ENCODE measurements at places on chromosomes 4 and X.
A peak's percentile ranks its signal among the peaks of the same experiment; 100 is the strongest.

DNA sequence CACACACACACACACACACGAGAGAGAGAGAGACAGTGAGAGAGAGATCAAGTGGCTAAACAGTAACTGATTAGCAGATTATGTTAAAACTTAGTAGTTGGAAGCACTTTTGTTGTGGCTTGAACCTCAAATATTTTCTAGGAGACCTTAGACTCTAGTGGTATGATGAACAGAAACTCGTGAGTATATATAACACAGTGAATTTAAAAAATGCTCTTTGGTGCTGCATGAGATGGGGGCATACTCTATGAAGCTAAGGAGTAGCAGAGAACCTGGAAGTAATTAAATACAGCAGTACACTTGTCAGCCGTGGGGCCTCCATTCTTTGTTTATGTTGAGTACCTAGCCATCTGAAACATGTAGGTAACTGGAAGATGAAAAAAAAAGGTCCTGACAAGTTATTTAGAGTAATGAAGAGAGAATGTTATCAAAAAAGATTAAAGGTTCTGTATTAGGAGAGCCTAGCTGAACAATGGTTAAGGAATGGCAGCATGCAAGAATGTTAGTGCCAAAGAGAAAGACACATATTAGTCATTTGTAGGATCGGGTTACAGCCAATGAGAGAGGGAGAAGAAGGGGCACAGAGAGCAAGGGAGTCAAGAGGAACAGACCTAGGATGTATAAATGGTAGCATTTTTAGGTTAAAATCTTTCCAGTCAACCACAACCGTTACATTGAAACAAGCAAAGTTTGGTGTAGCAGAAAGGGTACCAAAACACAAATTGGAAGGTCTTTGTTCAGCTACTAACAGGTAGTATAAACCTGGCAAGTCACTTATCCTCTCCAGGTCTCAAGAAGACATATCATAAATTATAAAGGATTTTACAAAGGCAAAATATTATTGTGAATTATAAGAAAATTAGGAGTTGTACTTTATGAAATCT lies 316.7 kb upstream of the DIPK2B start:
- no peak for DNase-seq

GRCh38 chrX:20320461-20321159 lies 53.9 kb upstream of the RPS6KA3 start:
- no peak for DNase-seq

GRCh38 chr4:108560616-108561015 lies 59.8 kb upstream of the RPL34 start:
- DNase-seq, result peak; percentile 69

- DNase-seq, result no peak
Observed at GRCh38 chrX:129786210-129786651, 6.5 kb downstream of the SASH3 start.

DNA sequence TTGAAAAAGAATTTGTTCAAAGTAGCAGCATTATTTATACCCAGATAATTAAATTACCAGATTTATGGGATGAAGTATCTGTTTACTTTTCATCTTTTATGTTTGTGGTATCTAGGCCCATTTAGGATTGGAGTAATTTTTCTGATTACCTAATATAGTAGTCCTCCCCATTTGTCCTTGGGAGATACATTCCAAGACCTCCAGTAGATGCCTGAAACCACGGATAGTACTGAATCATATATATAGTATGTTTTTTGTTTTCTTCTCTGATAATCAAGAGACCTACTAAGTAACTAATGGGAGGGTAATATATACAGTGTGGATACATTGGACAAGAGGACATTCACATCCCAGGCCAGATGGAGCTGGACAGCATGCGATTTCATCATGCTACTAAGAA lies 30.7 kb upstream of the PTPN13 start:
- DNase-seq, result no peak

DNA sequence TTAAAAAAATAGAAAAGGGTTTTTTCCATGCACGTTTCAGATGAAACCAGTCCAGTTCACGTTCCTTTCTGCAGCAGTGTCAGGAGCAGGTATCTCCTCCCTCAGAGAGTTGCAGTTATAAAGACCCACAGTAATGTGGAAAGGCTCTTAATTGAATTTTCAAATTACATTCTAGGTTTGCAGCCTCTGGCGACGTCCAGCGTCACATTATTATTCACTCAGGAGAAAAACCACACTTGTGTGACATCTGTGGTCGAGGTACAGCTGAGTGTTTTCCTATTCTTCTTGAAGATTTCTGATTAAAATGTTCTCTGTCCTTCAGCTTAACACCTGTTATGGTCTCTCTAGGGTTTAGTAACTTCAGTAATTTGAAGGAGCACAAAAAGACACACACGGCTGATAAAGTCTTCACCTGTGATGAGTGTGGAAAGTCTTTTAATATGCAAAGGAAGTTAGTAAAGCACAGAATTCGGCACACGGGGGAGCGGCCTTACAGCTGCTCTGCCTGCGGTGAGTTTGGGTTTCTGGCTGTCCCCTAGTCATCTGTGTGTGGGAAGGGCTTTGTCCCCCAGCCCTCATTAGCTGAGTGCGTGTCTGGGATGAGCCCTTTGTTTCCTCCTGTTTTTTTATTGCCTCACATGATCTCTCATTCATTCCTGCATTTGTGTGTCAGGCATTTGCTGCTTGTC lies 25.6 kb downstream of the ZBTB49 start:
- no peak for DNase-seq

DNA sequence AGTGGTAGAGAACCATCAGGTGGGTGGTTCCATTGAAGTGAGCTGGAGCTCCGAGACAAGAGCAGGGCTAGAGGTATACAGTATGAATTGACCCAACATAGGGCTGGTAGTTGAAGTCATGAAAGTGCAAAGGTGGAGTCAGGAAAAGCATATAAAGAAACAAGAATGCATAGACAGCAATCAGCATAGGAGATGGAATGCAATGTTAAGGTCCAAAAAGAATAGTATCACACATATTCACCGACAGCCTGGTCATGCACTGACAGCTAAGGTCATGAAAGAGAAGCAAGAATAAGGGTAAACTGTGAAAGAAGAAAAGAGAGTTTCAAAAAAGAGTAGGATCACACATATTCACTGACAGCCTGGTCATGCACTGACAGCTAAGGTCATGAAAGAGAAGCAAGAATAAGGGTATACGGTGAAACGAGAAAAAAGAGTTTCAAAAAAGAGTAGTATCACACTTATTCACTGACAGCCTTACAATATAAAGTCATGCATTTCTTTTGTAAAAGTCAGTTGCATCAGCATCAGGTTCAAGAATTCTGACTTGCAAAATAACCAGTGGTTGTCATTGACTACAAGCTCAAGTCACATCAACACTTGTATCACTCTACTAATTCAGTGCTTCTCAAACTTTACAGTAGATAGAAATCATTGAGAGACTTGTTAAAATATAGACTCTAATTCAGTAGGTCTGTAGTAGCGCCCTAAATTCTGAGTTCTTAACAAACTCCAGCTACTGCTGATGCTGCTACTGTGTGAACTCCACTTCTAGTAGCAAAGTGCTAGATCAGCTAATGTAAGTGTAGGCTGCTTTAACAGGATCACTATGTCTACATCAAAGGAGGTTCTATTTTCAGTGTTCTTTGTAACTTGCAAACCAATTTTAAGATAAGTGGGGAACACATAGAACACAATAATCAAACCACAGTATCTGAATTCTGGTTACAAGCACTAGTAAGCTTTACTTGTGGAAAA lies 221.9 kb downstream of the PDGFC start:
- no peak for DNase-seq

DNA sequence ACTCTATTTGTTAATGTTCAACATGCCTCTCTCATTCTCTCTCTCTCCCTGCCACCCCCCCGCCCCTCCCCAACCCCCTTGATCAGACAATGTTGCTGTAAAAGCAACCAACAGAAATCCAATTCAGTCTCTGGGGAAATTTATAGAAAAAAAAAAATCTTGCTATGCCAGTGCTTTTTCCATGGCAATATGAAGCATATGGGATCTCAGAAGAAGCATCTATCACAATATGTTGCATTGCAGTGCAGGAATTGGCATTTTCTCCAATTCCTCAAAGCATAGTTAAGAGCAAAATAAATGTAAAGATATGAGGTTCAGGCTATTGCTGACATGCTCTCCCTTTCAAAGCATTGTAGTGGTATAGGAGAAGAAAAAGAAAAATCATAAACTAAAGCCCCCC lies 90.9 kb upstream of the LDB2 start:
- DNase-seq, result no peak

GRCh38 chrX:39133971-39134370 lies 332.7 kb downstream of the MID1IP1 start:
- no peak for DNase-seq

GRCh38 chrX:45774961-45775360 lies 574.3 kb upstream of the DIPK2B start:
- peak; percentile 69 for DNase-seq

GRCh38 chrX:38437093-38437492 lies 84.7 kb downstream of the OTC start:
- DNase-seq, result no peak

DNA sequence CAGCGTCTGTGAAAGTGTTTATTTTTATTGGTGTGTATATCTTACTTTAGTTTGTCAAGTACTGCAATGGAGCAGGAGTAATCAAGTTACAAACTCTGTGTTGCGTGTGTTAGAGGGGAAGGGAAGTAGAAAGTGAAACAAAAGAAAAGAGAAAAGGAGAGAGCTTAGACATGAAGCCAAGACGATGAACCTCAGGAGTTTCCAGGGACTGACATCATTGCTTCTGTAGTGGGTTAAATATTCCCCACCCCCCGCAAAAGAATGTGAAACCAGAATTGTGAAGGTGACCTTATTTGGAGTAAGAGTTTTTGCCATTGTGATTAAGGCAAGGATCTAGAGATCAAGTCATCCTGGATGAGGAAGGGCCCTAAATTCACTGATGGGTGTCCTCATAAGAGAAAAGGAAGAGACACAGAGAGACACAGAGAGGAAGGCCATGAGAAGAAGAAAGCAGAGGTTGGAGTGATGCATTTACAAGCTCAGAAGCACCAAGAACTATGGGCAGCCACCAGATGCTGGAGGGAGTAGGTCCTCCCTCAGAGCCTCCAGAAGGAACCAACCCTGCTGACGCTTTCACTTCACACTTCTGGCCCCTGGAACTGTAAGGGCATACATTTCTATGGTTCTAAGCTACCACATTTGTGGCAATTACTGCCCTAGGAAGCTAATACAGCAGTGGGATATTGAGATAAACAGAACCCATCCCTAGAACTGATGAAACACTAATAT lies 173.6 kb upstream of the SFRP2 start:
- DNase-seq, result no peak

- DNase-seq, result no peak
Observed at GRCh38 chrX:143853488-143853887, 30.4 kb upstream of the UBE2NL start.
